ENCODE measurements at places on chromosomes 1 and 21.

DNA sequence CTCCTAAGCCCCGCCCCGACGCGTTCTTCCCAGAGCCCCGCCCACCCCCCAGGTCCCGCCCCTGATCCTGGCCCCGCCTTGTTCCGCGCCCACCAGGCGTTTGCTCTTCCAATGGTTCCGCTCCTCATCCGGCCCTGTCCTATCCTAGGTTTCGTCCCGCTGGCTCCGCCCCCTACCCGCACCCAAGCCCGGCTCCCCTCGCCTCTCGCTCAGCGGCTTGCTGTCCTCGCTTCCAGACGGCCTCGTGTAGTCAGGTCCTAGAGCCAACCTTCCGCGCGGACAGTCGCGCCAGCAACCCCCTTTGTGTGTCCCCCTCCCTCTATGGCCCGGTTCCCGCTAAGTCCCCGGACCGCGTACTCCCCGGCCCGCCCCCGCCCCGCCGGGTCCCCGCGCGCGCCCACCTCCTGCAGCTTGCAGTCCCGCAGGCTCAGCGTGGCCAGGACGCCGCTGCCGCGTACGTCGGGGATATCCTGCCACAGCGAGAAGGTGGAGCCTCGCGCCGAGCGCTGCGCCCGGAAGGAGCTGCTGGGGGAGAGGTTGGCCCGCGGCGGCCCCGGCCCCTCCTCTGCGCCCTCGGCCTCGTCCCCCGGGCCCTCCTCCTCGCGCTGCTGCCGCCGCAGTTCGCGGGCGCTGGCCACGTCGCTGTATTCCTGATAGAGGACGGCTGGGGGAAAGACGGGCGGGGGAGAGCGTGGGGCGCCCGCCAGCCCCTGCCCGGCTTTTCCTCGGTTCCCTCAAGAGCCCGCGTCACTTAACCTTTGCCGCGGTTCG lies 5.7 kb downstream of the ARHGEF19 start:
- DNase-seq: peak; percentile 88

- DNase-seq: no peak
These were observed 11.9 kb downstream of the ACTRT2 start for GRCh38 chr1:3033040-3033789.

- DNase-seq: no peak
These were observed 51.5 kb downstream of the RPL5 start for GRCh38 chr1:92883297-92883696.

- no peak for DNase-seq
These were observed 24.7 kb upstream of the LAMC1 start for GRCh38 chr1:182998482-182998881.

- DNase-seq: no peak
These were observed 371.6 kb downstream of the PRDM2 start for GRCh38 chr1:14071581-14071980.

DNA sequence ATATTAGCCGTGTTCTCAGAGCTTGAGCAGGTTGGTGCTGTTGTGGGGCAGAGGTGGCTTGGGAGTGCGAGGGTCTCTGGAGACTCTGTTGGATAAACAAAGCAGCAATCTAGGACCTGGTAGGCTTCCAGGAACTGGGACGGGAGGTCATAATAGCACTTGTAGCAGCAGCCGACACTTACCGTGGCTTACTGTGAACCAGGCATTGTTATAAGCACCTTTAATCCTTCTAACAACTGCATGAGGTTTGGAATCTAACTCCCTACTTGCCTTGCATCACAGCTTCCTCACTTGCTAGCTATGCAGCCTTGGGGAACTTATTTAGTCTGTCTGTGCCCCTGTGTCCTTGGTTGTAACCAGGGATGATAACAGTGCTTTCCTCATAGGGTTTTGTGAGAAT lies 94.9 kb downstream of the NAV1 start:
- no peak for DNase-seq

DNA sequence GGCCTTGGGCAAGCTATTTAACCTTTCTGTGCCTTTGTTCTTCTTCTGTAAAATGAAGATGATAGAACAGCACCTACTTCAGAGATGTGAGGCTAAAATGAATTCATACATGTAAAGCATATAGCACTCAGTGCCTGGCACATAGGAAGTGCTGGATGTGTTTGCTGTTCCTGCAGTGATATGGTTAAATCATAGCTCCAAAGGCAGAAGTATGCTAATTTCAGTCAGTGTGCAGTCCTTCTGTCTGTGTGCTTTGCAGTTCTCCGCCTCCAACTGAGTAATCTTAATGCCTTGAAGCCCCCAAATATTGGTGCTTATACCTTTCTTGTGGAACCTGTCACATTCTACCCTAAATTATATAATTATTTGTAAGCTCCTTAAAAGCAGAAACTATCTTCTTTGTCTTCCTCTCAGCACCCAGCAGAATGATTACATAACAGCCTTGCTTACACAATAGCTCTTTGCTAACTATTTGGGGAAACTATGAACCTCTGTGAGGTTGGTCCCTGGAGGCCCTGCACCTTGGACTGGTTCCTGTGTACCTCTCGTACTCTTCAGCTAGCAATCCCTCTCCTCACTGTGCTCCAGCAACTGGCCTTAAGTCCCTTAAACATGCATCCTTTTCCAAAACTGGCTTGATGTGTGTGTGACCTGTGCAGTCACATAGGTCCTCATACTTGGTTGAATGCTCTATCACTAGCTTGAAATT lies 57.0 kb upstream of the CACYBP start:
- DNase-seq: no peak

DNA sequence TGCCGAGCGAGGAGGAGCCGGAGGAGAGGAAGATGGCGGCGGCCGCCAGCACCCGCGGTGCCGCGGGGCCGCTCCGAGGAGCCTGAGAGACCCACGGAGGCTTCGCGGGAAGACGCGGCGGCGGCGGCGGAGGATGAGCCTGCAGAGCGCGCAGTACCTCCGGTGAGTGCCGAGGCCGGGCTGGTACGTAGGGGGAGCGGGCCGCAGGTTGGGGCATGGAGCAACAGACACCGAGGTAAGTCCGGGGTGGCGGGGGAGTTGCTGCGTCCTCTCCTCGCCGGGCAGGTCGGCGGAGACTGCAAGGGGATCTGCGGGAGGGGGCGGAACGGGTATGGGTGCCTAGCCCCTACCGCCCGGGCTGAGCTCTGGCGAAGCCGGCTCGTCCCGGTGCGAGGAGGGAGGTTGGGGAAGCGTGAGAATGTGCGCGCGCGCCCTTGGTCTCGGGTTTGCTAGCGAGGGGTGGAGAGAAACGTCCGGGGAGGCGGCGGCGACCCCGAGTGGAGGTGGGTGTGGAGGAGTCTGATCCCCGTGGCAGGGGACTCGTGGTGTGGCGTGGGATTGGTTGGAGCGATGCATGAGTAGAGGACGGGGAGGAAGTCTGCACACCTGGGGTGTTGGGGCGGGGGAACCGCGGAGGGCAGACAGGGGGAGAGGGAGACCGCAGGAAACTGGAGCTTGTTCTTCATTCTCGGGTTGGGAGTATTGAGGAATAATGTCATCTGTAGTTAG lies at the start of gene SMG7:
TSS of gene SMG7 (plus strand) at position 12 of the 729 bp plus-strand sequence. CDS start at position 134, 122 bp downstream.
- peak; percentile 17 for DNase-seq

- DNase-seq: no peak
These were observed 19.6 kb upstream of the ZNF648 start for GRCh38 chr1:182080955-182081582.

DNA sequence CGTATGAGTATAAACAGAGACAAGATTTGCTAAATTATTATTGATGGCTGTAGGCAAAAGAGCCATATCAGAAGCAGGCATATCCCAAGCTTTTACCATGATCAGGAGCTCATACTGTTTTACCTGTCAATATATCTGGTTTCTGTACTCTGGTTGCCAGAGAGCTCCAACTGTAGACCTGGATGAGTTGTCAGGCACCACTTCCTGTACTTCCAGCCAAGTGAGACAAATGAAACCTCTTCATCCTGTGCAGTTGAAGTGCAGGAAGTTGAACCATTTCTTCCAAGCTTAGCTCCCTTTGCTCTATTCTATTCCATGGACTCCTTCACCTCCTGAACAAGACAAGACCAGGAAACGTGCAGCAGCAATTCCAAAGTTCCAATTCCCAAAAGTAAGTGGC lies 115.6 kb downstream of the ZNF281 start:
- no peak for DNase-seq

- no peak for DNase-seq
These were observed 112.9 kb downstream of the FCRL5 start for GRCh38 chr1:157439302-157439954.

DNA sequence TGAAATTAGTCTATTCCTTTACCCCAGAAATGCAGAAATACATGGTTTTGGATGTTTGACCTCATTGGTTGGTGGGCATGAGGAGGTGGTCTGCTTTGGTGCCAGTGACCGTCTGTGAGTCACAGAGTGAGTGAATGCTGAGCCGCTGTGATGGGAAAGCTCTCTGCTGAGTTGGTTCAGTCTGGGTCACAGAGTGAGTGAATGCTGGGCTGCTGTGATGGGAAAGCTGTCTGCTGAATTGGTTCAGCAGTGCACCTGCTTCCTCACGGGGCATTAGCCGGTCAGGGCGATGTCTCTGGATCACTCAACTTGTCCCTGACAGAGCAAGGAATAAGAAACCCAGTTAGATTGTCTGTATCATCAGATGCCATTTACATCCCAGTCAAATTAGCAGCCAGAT lies 40.8 kb downstream of the ADARB1 start:
- DNase-seq: no peak

DNA sequence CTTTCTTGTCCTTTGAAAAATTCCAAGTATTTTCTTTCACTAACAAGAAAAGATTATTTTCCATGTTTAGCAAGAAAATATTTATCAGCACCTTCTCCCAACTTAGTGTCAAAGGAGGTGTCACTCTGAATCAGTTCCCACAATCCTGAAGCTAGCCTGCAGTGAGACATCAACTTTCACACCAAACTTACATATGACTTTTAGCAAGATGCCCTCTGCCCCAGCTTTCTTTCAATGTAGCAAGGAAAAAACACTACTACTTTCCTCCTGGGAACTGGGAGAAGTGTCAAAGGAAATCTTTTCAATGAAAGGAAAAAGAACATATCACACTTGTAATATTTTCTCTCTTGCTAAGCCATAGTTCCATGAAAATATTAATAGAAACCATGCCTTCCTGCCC lies 50.9 kb upstream of the PALMD start:
- no peak for DNase-seq

- DNase-seq: no peak
These were observed 29.6 kb upstream of the C1orf105 start for GRCh38 chr1:172390683-172391551.

GRCh38 chr1:153375511-153375910 lies at the start of gene S100A12:
Gene S100A12 (minus strand): TSS chr1:153375621. CDS start chr1:153374592, 1,029 bp downstream.
- no peak for DNase-seq

DNA sequence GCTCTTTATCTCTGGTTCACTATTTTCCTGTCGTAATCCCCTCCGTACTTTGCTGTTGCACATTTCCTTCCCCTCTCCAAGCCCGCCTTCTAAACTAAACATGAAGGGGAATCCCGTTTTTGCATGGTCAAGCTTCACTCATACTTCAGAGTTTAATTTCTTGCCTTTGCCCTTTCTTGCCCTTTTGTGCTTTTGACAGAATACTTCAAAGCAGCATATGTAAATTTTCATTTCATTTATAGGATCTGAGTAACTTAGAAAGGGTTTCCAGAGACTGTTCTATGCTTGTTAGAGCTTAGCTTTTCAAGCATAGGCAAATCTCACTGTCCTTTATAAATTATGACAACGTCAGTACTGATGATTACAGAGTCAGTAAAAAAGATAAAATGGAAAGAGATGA lies 27.7 kb downstream of the SPATA45 start:
- no peak for DNase-seq

- DNase-seq: peak; percentile 49
These were observed 149.0 kb downstream of the TGFBR3 start for GRCh38 chr1:91736715-91737615.

- DNase-seq: no peak
These were observed 97.5 kb upstream of the KCNE2 start for GRCh38 chr21:34266351-34266750.

Data from HuH-7.5 (cell line).